Ascending aorta (tissue), 2 donors: ENCODE measurements at places on chromosomes 12 and 14. TPM values are rescaled to one million over a fixed set of nuclear protein-coding genes. Genes with fewer than 3 reads are reported as not detected.

- H3K27ac ChIP-seq, result no peak overlapping the region
- H3K27me3 ChIP-seq, result no peaks in the 10 kb centered on the region
- no peak overlapping the region for H3K4me3 ChIP-seq
- no peaks in the 10 kb centered on the region for H3K36me3 ChIP-seq
- H3K4me1 ChIP-seq, result no peaks in the 10 kb centered on the region
- DNase-seq, result no peak
Observed at GRCh38 chr12:69059465-69060457, 126.8 kb upstream of the CPM start.

DNA sequence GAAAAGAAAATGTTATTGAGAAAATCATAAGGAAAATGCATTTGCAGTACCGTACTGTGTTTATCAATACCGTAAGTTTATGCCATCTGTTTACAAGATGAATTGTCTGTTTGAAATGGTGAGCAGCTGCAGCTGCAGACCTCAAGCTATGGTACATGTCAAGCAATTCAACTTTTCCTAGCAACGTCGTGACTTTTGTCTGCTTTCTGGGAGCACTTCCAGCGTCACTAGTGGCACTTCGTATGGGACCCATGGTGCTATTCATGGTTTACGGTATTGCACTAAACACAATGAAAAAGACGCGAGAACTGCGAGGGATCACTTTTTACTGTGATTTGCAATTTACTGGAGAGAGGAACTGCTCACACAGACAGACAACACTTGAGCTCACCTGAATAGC is 160.8 kb downstream of the UNC79 start:
- H3K27me3 ChIP-seq, result no peaks in the 10 kb centered on the region
- no peak overlapping the region for H3K27ac ChIP-seq
- H3K4me1 ChIP-seq, result no peaks in the 10 kb centered on the region
- no peak for DNase-seq

DNA sequence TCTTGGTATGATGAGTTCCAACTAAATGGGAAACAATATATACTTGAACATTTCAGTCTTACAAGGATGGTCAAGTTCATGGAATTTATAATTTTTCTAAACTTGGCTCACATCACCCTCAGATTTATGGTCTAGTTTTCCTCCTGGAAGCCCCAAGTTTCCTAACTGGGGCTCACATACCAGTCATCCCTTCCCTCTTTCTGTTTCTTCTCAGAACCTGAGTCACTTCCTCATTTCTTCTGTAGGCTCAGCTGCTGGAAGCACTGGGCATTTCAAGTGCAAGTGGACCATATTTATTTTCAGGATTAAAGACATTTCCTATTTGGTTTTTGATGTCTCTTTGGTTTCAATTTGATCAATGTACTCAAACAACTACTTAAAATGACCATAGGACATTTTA is 55.4 kb downstream of the GRIP1 start:
- H3K4me3 ChIP-seq, result no peak overlapping the region
- H3K27ac ChIP-seq, result no peak overlapping the region
- H3K36me3 ChIP-seq, result no peaks in the 10 kb centered on the region
- no peaks in the 10 kb centered on the region for H3K4me1 ChIP-seq

DNA sequence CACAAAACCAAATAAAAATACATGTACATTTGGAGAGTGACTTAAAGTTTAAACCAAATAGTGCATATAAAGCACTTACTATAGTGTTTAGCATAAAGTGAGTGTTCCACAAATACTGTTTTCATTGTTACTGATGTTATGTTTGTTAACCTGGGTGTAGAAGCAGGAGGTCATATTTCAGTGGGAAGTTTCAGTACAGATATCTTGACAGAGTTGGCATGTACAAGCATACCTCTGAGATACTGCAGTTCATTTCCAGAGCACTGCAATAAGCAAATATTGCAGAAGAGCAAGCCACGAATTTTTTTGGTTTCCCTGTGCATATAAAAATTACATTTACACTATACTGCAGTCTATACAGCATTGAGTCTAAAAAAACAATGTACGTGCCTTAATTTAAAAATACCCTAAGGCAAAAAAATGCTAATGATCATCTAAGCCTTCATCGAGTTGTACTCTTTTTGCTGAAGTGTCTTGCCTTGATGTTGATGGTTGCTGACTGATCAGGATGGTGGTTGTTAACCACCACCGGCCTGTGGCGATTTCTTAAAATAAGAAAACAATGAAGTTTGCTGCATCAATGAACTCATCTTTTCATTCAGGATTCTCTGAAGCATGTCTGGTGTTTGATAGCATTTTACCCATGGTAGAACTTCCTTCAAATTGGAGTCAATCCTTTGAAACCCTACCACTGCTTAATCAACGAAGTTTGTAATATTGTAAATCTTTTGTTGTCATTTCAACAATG is 361.1 kb upstream of the RPL10L start:
- DNase-seq, result no peak
- H3K27me3 ChIP-seq, result no peaks in the 10 kb centered on the region
- no peaks in the 10 kb centered on the region for H3K4me1 ChIP-seq
- H3K36me3 ChIP-seq, result no peaks in the 10 kb centered on the region
- H3K27ac ChIP-seq, result no peak overlapping the region

DNA sequence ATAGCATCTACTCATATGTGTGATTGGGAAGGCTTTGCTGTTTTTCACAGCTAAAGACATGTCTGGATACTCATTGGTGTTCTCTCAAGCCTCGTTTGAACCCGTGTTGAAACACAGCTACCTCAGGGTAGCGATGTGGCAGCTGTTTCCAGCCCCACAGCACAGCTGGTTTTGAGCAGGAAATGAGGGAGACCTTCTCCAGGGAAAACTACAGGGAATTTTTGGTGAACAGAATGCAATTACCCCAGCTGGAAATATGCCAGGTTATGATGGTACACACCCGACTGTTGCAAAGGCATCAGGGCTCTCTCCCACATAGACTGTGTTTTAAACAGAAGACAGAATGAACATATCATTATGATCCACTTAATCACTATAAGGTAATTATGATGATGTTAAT is 828.9 kb downstream of the VRK1 start:
- no peaks in the 10 kb centered on the region for H3K4me1 ChIP-seq
- no peaks in the 10 kb centered on the region for H3K27me3 ChIP-seq
- H3K36me3 ChIP-seq, result no peaks in the 10 kb centered on the region
- no peak for DNase-seq
- H3K4me3 ChIP-seq, result no peak overlapping the region

GRCh38 chr12:80551897-80552296 is 107.9 kb downstream of the PTPRQ start:
- H3K36me3 ChIP-seq, result no peaks in the 10 kb centered on the region
- H3K27ac ChIP-seq, result no peak overlapping the region
- H3K4me1 ChIP-seq, result peaks cover 3% of the 10 kb centered on the region
- no peak overlapping the region for H3K4me3 ChIP-seq
- no peaks in the 10 kb centered on the region for H3K27me3 ChIP-seq
- no peak for DNase-seq

- no peaks in the 10 kb centered on the region for H3K4me1 ChIP-seq
- no peak overlapping the region for H3K4me3 ChIP-seq
- no peaks in the 10 kb centered on the region for H3K27me3 ChIP-seq
- no peak for DNase-seq
- H3K36me3 ChIP-seq, result no peaks in the 10 kb centered on the region
Observed at GRCh38 chr14:65002586-65003210, 16.0 kb downstream of the FNTB start.

RNASE12 gene
- total RNA-seq, result not detected
